Esophagus squamous epithelium (tissue), 5 donors: ENCODE measurements at places on chromosomes 13 and 19. TPM values are rescaled to one million over a fixed set of nuclear protein-coding genes. Genes with fewer than 3 reads are reported as not detected.
A peak's percentile ranks its signal among the peaks of the same experiment; 100 is the strongest.

- no peak for DNase-seq
These were observed 11.5 kb upstream of the COLGALT1 start for GRCh38 chr19:17543986-17544385.

DNA sequence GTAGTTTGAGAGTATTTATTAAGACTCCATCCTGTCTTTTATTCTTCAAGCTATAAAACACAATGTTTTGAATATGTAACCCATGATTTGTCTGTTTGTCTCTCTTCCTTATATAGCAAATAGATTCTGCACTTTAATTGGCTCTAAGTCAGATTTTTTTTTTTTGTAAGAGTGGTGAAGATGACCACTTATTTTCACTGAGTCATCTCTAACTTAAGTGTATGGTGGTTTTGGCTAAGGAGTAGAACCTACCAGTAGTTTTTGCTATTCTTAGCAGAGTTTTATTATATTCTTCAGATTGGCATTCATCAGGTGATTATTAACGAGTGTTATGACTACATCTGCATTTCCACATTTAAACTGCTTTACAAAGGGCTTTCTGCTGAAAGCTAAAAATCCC lies 194.7 kb downstream of the LMO7 start:
- no peak for DNase-seq

- DNase-seq: no peak
These were observed 10.1 kb downstream of the FAM98C start for GRCh38 chr19:38412961-38413360.

- peak; percentile 12 for DNase-seq
These were observed 10.4 kb downstream of the ATP4B start for GRCh38 chr13:113647351-113648215.

DNA sequence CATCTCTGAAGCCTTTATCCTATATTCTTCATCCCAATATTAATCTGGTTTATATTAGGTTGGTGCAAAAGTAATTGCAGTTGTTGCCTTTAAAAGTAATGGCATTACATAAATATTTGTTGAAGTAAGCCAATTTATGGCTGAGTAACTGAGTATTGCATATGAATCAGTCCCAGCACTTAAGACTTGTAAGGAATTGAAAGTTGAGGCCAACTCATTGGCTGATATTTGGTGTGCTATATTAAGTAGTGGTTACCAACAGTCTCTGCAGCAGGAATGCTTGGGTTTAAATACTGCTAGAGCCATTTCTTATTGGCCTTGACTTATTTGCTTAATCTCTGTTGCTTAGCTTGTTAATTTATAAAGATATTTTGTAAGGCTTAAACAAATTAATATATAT lies 460.7 kb downstream of the GPC6 start:
- DNase-seq: no peak

DNA sequence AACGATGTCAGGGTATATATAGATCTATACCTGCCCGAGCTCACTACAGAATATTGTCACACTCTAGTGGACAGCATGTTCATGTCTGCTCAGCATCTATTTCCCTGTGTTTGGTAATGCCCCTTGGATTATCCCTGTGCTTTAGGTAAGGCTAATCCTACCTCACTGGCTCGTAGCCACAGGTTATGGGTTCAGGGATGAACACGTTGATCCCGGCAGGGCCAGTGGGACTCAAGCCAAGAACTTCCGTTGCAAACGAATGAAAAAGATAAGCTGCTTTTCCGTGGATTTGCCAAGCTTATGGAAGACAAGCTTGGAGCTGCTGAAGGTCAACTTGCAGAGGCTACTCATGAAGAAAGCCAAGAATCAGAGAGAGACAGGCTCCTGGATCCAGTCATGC lies 400.0 kb upstream of the TSHZ3 start:
- DNase-seq: no peak

- no peak for DNase-seq
These were observed 358.1 kb downstream of the OXGR1 start for GRCh38 chr13:96636001-96636709.

- no peak for DNase-seq
These were observed 859.1 kb downstream of the DIAPH3 start for GRCh38 chr13:59304596-59304995.

DNA sequence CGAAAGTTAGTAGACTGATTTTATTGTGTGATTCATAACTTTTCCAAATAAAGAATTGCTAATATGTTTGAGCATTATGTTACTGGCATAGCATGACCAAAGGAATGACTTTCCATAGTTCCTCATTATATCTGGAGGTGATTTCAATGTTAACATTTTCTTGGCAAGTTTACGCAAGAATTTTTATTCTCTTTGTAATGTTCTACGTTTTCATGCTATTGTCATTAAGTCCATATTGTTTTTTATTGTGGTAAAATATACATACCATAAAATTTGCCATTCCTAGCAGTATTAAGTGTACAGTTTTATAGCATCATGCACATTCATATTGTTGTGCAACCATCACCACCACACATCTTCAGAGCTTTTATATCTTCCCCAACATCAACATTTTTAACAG lies 14.8 kb downstream of the KCTD12 start:
- DNase-seq: no peak

- no peak for DNase-seq
These were observed 276.4 kb downstream of the KCNRG start for GRCh38 chr13:50291611-50292010.

DNA sequence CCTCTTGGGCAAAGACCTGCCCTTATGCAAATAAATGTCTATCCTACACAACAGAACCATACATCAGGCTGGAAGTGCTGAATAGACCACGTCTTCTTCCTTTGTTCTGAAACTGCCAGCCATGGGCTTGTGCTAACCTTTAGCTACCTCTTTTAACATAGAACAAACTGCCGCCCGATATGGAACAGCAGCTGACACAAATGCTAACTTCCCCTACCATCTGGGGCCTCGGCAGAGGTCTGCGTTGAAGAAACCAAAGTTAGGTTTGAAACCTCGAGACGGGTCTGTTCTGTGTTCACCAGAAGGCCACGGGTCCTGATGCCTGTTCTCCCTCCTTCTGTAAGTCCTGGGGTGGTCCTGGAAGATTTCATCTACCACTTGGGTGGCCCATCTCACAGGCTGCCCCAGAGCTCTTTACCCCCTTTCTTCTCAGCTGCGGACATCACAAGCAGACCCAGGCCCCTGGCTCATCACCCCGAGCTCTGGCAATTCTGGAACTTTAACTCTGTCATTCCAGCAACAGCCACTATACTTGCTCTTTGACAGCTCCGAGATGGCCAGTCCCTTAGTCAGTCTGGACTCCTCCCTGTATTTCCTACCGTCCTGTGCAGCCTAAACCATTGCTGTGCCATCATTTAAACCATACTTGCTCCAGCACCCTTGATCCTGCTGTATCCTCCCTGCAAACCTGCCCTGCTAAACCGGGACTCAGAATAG lies 146.7 kb downstream of the USP12 start:
- DNase-seq: no peak

GRCh38 chr13:34464011-34464410 lies 478.1 kb upstream of the NBEA start:
- DNase-seq: no peak

DNA sequence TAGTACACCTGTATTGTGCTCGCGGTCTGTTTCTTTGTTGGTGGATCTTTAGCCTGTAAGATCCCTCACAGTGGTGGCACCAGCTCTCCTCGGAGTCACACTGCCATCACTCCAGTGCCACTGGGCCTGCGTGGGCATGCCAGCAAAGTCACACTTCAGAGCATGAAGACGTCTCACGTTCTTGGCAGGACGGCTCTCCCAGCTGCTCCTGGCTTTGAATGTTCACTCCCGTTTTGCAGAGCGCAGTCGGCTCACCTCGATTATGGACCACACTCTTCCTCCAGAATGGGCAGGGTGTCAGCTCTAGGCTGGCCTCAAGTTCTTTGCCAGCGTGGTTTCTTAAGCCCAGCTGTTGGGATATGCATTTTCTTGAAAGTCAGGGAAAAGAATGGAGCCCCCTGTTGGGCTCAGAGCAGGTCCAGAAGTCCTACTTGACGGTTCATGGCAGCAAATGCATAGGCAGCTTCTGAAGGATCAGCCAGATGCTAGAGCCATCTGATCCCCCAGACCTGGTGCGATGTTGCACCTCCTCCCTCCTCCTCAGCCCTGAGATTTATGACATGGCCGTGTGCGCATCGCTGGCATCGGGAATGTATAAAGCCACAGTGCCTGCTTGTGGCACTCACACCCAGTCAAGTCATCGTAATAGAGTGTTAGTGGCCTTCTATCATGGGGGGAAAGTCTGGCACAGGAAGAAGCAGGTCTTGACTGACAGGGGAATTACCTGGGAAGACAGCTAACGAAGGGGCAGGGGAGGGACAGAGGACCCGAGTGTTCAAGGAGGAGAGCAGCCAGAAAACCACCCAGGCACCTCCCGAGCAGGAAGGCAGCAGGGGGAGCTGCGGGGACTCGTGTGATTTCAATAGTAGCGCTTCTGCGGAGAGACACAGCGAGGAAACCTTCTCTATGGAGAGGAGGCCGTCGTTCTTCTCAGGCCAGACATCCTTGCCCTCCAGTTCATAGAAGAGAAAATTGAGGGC lies 40.2 kb upstream of the NPAS1 start:
- no peak for DNase-seq

- DNase-seq: no peak
These were observed 18.2 kb upstream of the RANBP3 start for GRCh38 chr19:5996102-5996501.

- DNase-seq: no peak
These were observed 28.6 kb upstream of the VSTM2B start for GRCh38 chr19:29497241-29497640.

DNA sequence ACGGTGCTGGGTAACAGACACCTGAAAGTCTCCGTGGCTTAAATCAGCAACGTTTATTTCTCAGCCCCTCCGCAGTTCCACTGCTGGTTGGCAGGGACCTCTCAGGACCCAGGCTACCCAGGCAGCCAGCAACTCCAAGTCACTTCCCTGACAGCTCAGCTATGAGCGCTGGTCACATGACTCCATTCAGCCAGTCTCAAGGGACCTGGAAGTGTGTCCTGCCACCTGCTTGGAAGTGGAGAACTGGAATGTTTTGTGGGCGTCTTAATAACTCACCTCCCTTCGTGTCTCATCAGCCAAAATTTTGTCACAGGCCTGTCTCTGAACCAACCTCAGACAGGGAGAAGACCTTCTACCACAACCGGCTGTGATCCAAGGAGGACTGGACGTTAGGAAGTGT lies 72.8 kb downstream of the DPF1 start:
- DNase-seq: no peak

Gene KIR2DL4
- not detected for total RNA-seq

Gene NBEA
- total RNA-seq: 0.34 TPM

Gene ERICH4
- total RNA-seq: not detected

Gene KLK15
- total RNA-seq: not detected

Gene SYT3
- 2.2 TPM for total RNA-seq

Gene LRRC8E
- 17.0 TPM for total RNA-seq

Gene LYPD5
- 17.3 TPM for total RNA-seq

Gene KLK2
- total RNA-seq: not detected

Gene TUBA3C
- not detected for total RNA-seq

Gene SHFL
- total RNA-seq: 23.7 TPM

Gene TEX29
- not detected for total RNA-seq
